Calu3 (cell line): ENCODE measurements at places on chromosomes 11 and 22. TPM values are rescaled to one million over a fixed set of nuclear protein-coding genes. Genes with fewer than 3 reads are reported as not detected.

DNA sequence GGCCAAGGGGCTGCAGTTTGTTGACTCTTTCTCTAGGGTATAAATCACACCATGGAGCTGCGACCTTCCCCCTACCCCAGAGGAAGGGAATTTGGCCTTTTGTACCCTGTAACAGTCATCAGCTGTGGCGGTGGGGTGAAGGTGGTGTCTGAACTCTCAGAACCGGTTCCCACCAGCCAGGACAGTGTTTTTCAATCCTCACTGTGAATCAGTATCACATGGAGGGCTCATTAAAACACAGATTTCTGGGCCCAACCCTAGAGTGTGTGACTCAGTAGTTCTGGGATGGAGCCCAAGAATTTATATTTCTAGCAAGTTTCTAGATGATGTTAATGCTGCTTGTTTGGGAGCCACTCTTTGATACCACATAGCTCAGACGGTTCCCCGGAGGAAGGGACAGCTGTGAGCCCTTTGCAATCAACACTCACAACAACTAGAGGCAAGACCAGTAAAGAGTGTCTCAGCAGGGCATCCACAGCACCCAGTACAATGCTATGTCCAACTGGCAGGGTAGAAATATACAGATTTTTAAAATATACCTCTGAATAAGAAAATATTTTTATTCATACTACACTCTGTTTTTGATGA lies 43.9 kb upstream of the FAT3 start:
- no peak for DNase-seq

DNA sequence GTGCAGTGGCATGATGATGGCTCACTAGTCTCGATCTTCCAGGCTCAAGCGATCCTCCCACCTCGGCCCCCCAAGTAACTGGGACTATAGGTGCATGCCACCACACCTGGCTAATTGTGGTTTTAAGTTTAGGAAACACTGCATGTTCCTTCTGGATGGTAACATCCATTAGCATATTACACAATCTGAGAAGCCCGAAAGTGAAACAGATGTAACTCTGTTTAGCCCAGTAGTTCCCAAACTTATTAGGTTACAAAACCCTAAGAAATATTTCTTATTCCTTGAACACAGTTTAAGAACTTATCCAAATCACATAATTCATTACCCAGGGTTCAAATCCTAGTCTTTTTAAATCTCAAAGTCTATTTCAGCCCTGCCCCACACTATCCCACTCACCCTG lies 28.3 kb downstream of the POLDIP3 start:
- no peak for DNase-seq

Gene CRYBB2
- total RNA-seq: 0.42 TPM in 1 of 2 replicates, not detected in the other

- DNase-seq: no peak
Observed at GRCh38 chr11:134518616-134519389, 106.8 kb upstream of the B3GAT1 start.

GRCh38 chr11:44942029-44942955 lies 8.4 kb downstream of the TP53I11 start:
- no peak for DNase-seq

- DNase-seq: no peak
Observed at GRCh38 chr22:26542831-26543230, 30.6 kb upstream of the TFIP11 start.

DNA sequence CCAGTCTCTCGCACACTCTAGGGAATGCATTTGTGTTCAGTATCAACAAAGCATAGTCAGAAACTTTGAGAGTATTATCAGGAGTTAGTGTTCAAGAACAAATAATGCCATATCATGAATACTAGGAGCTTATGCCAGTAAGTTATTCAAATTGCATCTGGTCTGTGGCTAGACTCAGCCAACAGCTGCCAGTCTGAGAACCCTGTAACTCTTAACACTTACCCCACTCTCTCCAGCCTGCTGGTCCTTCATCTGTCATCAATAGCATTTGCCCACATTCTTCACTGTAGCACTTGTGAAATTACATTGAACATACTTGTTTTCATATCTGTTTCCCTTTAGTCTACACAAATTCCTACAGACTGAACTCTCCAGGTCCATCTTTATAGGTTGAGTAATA lies 1157.5 kb upstream of the RAG2 start:
- DNase-seq: no peak

DNA sequence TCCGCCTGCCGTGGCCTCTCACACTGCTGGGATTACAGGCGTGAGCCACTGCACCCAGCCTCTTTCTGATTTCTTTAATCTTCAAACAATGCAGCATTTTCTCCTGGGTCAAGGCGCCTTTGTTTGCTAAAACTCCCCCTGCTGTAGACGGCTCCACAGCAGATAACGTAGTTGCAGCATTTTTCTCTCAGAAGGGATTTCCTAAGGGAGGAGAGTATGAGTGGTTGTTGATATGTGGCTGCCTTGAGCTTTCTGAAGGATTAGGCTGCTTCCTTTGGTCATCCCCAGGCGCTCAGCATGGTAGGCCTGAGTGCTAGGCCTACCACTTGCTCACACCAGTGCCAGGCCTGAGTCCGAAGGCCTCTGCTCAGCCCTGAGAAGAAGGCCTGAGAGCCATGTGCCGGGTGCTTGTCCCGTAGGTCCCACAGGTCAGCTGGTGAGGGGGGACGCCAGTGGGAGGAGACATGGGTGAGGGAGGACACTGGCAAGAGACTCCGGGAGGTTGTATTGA lies 18.1 kb downstream of the SMARCB1 start:
- no peak for DNase-seq

GRCh38 chr11:15276621-15277020 lies 161.9 kb downstream of the INSC start:
- DNase-seq: no peak

Gene APOA5
- not detected in 2 replicates for total RNA-seq

DNA sequence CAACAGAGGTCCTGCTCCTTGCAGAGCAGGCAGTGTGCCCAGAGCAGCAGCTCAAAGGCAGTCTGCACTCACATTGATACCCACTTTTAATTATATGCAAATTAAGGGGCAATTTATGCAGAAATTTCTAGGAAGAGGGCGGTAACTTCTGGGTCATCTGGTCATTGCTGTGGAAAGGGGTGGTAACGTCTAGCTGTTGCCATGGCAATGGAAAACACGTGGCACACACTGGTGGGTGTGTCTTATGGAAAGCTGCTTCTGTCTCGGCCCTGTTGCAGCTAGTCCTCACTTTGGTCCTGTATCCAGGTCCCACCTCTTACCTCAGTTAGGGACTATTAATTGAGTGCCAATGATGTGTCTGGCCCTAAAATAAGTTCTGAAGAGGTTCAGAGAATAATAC lies 36.8 kb downstream of the BARX2 start:
- peak; percentile 75 for DNase-seq

DNA sequence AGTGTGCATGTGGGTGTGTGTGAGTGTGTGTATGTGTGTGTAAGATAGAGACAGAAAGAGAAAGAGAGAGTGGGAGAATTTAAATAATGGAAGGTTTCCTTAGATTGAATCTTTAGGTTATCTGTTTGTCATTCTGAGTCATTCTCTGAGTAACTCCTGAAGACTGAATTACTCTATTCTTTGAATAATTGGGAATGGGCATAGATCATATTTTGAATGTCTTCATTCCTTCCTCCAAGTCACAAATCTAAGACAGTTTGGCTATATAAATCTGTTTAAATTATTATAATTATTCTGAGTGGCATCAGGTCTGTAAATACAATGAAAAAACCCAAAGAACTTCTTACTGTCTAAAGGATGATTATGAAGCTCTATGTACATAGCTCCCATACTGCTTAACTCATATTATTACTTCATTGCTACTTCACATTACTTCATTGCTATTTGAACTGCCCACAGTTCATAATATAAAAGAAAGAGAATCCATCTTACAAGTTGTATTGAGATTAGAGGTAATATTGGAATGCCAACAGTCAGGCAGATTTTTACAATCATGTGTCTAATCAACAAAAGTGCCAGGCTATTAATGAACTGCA lies 346.6 kb upstream of the CCDC179 start:
- DNase-seq: no peak
